ENCODE measurements at places on chromosomes 4 and X.

GRCh38 chrX:8629871-8630270 is 102.1 kb downstream of the ANOS1 start:
- no peak for DNase-seq

DNA sequence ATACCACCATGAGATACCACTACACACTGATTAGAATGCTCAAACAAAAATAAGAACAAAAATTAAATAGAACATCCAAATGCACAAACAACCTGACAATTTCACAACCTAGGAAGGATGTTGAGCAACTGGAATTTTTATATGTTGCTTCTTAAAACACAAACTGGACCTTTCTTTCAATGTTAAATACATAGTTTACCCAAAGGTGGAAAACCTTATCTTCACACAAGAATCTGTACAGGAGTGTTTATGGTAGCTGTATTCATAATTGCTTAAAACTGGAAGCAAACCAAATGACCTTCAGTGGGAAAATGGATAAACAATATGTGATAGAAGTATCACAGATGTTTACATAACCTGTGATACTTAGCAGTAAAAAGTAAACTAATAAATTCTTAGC is 573.8 kb downstream of the MAGEB5 start:
- no peak for DNase-seq

DNA sequence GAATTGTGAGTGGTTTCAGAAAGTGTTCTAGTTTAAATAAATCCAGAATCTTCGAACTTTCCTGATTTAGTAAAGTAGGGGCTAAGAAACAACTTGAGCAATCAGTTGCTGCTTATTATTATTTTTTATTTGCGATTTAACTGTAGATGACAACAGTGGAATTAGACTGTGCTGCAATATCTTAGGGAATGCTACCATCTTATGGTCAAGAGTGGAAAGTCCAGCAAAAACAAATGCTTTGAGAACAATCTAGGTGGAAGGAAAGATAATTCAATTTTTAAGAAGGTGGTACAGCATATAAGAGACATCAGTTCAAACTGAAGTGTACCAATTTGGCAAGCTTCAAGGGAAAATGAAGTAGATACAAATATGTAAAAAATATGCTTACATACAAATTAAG is 73.3 kb downstream of the CYLC1 start:
- no peak for DNase-seq

DNA sequence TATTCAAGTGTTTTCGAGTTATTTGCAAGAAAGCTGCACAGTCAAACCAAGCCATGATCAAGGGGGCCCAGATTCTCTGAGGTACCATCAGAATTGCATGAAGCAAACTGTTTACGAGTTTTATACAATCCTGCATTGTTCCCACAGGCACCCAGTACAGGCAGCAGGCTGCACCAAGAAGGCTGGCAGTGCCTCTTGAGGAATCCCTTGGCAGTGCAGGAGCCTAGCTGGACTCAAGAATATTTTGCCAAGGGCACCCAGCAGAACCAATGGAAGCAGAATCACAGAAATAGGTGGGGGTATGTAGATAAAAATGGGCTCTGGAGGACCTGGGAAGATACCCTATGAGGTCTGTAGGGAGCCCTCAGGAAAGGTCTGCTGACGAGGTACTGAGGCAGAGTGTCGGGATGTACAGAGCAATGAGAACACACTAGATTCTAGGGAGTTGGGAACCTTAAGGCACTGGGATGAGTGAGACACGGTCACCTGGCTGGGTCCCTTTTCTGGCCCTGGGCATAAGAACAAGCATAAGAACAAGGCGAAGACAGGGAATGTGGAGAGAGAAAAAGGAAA is 2.5 kb upstream of the PLP1 start:
- DNase-seq: no peak

DNA sequence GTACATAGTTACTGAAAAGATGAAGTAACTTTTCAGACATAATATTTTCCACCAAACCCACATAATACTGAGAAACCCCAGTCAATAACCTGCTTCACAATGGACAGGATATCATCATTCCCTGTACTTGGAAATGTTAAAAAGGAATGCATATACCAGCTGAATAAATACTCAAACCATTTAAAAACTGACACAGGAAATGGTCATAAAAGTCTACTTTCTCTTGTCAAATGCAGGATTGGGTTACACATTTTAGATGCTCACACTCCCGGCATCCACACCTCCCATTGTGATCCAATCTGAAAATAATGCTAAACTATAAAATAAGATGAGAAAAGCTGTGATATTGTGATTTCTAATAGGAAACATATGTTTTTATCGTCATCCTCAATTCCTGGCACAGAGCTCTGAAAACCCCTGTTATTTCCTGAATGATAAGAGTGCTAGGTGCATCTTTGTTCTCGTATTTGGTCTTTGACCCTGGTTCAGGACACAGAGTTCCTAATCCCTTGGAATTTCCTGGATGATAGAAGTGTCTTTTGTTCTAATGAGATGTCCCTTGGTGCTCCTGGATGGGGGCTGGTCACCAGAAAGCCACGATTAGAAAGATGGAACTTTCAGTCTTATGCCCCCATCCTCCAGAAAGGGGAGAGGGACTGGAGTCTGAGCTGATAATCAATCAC is 821.3 kb downstream of the TRIML1 start:
- no peak for DNase-seq

- no peak for DNase-seq
Measured at GRCh38 chr4:110675426-110675825, 52.5 kb upstream of the PITX2 start.

DNA sequence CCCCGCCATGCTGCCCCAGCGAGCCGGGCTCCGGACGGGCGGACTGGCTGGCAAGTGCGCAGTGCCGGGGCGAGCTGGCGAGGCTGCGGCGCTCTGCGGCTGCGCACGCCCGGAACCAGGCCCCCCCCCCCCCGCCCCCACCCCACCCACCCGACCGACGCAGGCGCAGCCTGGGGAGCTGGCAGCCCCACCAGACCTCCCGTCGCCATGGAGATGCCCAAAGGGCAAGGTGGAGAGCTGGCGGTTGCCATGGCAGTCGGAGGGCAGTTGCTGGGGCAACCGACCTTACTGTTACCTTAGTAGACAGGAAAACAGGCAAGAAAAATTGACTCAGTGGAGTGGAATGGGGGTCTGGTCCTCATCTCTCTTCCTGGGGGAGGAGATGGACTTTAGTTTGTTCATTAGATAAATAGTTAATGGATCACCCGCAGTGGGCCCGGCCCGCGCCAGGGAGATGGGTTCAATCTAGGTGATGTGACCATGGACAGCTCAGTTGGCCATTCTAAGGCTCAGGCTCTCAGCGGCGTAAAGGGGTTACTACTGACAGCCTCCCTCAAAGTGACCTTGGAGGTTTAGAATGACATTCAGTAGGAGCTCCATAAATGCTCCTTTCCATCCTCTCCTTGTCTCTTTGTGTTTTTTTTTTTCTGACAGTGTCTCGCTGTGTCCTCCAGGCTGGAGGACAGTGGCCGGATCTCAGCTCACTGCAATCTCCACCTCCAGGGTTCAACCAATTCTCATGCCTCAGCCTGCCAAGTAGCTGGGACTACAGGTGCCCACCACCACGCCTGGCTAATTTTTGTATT is at the start of gene PCSK1N:
Gene PCSK1N, minus strand, starts transcription at position 87 of the 806 bp plus-strand sequence. Its CDS starts 78 bp downstream, at position 9.
- no peak for DNase-seq

GRCh38 chrX:53458082-53458481 is 23.9 kb upstream of the HSD17B10 start:
- DNase-seq: no peak

- DNase-seq: no peak
Measured at GRCh38 chr4:181966104-181966551, 277.1 kb upstream of the TENM3 start.

DNA sequence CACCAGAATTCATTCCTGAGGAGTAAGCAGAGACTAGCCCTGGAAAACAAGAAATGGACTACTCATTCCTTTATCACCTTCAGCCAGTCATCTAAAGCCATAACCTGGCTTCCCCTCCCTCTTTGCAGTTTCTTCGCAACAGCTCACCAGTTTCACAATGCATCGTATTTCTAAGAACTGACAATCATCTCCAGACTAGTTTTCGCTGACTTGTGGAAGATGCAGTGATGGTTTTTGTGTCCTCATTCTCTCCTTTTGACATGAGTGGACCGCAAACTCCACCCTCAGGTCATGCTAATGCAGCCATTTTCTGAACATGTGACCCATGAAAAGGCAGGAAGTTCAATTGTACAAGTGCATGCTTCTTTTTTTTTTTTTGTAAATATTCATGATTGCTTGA is 1203.5 kb downstream of the PCDH7 start:
- DNase-seq: no peak

- no peak for DNase-seq
Measured at GRCh38 chr4:121791481-121791880, 9.6 kb upstream of the EXOSC9 start.

DNA sequence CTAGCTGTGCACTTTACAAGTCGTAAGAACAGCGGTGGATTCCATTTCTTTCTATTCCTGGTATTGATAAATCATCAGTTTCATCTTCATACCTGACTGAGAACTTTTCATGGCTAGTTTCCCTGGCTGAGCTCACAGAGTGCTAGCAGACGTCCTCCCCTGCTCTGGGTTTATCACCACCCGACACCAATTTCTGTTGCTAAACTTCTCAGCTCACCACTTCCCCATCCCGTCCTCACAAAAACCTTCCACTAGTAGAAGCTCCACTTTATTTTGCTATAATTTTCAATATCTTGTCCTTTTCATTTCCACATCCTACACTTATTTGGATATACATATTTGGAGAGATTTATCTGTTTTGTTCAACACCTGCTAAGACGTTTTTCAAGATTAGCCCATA is 869.4 kb upstream of the FRG1 start:
- DNase-seq: no peak

DNA sequence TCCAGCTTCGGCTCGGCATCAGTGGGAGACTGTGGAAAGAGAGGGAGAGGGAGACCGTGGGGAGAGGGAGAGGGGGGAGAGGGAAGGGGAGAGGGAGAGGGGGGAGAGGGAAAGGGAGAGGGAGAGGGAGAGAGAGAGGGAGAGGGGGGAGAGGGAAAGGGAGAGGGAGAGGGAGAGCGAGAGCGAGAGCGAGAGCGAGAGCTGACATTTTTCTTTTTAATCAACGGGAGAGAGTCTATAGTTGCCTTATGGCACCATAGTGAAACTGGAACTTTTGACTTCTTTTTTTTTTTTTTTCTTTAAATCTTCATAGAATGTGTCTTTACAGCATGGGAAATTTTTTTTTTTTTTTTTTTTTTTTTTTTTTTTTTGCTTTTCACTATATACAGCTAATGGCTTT is 94.7 kb upstream of the NUDT6 start:
- DNase-seq: no peak

GRCh38 chr4:174117445-174117844 is 166.0 kb downstream of the FBXO8 start:
- DNase-seq: no peak

DNA sequence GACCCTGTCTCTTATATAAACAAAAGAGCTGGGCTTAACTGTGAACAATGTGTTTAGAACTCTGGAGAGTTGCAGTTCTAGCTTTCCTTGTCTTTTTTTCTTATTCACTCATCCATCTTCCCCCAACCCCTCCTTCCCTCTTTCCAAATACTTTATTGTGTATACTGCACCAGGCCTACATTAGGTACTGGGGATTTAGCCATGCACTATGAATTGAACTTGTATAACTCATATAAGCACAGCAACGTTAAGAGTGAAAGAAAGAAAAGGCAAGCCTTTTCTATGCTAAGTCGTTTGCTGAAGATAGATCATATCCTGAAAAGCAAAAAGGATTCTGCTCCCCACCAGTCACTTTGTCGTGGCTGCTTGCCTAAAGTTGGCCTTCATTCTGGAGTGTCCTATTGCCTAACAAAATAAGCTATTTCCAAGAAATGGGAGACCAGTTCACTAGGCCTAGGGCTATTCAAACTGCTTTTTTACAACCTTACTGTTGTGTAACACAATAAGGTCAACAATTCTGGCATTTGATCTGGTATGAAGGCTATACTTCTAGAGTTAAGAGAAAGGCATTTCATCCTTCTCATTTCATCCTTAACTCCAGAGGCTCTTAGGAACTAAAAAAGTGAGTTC is 32.2 kb downstream of the CCNI start:
- no peak for DNase-seq

- no peak for DNase-seq
Measured at GRCh38 chr4:37864786-37865185, 26.1 kb upstream of the TBC1D1 start.

DNA sequence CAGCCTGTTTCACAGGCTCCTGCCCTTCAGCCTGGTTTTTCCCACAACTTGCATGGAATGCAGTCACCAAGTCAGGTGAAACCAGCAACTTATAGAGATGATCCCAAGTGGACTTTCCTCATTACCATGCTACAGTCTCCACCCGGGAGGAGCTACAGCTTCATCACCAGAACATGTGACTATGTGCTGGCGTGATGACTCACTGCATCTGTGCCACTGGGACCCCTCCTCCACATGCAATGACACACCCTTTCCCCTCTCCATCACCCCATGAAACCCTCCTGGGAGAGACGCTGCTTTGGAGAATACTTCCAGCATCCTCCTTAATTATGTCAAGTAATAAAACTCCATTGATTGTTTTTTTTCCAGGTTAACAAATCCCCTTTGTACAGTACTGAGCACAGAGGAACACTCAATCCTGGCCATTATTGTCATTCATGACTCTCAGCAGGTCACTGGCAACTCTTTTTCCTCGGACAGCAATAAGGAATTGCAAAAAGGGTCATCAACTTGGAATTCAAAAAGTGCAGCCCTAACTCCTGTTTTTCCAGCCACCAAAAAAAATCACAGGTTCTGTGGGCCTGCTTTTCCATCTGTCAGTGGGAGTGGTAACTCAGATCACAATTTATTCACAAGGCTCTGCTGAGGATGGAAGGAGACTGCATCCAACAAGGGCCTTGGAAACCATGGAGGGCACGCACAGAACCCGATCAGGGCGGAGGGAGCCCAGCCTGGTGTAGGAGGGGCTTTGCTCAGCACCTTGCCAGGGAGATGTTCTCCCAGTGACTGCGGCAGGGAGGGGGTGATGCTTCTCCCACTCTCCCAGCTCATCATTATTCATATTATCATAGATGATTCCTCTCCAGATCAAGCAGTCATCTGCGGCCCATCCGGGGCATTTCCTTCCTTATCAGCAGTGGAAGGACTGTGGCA is 17.4 kb downstream of the QDPR start:
- no peak for DNase-seq

DNA sequence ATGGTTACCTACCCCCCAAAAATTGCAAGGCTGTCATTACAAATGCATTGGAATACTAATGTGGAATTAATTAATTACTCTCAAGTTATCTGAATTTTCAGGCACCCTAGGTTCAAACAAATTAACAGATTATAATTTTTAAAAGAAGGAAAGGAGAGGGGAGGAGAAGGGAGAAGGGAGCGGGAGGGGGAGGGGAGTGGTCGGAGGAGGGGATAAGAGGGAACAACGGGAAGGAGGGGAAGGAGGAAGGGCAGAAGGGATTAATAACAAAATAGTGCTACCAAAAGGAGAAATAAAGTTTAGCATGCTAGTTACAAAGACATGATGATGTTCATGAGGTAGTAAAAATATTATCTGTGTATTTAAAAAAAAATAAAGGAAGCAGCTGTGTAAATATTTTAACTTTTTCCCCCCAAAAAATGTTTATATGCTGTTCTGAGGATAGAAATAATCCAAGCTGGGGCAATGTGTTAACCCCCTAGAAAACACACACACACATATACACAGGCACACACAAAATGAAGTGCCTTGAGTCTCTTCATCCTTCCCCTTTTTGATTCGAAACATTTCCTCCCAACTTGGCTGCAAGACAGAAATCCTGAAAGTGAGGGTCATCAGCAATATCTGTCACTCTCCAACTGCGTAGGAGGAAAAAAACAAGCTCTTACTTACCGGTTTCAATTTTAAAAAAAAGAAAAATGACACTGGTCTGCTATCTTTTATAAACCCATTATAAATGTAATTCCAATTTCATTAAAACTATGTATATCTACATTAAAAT is 58.8 kb downstream of the PPP3CA start:
- DNase-seq: no peak

GRCh38 chr4:56055027-56055977 is 106.6 kb downstream of the CEP135 start:
- DNase-seq: no peak

Measured in mesothelial cell of epicardium (in vitro differentiated cells).